ENCODE measurements at places on chromosomes 5 and 9.

DNA sequence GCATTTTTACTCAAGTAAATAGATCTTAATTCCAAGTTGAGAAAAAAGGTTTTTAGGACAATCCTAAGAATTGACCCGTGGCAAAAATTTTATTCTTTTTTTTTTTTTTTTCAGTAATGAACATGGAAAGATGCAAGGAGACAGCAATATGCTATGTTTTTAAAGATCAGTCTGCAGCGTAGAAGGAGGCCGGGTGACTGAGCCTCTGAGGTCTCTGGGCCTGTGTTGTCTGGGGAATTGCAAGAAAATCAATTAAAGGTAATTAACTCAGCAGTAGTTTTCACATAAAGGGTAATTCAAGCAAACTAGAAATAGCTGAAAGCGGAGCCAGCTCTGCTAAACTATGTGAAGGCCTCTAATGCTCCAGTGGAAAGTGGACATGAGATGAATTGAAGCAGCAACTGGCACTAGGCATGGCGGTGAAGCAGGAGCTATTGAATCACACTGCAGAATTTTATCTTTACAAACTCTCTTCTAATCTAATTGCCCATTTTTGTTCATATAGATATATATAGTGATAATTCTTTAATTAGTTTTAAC lies 285.2 kb upstream of the ITGA1 start:
- DNase-seq, result no peak

DNA sequence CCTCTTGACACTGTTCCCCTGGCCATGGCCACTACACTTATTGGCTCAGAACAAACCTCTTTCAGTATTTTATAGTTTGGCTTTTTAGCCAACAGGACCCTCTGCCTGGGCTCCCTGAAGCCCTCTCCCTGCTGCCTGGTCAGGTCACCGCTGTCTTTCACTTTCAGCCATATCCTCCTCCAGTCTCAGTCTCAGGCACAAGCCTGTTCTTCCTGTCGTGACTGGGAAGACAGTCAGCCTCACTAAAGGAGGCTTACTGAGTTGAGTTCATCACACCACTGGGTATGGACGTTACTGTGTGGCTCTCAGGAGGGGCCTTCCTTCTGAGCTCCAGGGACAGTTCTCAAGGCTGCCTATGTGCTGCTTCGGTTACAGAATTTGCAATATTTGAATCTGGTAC lies 2.0 kb downstream of the QSOX2 start:
- DNase-seq, result no peak

DNA sequence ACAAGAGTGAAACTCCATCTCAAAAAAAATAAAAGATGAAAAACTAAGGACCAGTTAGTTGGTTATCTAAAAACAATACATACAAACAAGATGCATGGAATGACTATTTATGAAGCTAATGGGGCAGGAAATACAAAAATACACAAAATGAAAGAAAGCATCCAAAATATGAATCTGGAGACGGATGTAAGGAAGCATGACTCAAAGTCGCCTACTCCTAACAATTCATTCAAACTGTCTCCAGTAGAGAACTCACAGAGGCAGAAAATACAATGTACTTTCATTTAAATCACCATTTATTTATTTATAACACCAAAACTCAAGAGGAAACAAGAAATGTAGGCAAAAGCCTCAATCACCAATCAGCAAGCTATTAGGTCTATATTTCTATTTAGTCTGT lies 68.4 kb downstream of the SCAI start:
- DNase-seq, result peak; percentile 83

GRCh38 chr5:74516211-74516636 lies 124.3 kb downstream of the ENC1 start:
- DNase-seq, result no peak

DNA sequence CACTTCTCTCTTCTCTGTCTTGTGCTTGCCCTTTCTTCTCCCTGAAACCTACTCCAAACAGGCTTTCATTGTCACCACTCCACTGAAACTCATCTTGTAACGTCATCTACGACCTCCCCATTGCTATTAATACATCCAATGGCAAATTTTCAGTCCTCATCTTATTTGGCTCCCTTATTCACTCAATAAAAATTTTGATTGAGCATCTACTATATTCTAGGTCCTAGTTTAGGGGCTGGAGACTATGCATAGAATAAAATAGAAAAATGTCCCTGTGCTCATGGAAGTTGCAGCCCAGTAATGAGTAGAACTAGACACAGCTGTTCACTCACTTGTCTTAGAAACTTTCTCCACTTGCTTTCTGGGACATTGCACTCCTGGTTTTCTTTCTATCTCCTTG lies 24.9 kb upstream of the FSTL4 start:
- no peak for DNase-seq

- peak; percentile 69 for DNase-seq
Measured at GRCh38 chr9:98974994-98975712, 31.4 kb downstream of the COL15A1 start.

DNA sequence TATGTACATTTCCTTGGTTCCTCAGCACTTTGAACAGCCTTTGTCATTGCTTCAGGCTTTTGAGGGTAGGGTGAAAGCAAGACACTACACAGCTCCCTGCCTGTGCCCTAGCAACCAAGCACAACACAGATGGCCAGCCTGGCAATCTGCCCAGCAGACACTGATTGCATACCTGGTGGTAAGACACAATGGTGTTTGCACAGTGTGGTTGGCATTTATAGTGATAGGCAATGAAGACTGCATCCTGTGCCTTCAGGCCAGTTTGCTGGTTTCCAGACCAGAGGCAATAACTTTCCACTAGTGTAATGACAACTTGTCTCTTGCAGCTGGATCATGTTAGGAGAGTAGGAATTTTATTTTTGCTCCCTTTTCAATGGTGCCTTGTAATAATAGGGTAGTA lies 144.5 kb upstream of the TNC start:
- no peak for DNase-seq

- no peak for DNase-seq
Measured at GRCh38 chr5:78300464-78301045, 6.1 kb upstream of the AP3B1 start.

DNA sequence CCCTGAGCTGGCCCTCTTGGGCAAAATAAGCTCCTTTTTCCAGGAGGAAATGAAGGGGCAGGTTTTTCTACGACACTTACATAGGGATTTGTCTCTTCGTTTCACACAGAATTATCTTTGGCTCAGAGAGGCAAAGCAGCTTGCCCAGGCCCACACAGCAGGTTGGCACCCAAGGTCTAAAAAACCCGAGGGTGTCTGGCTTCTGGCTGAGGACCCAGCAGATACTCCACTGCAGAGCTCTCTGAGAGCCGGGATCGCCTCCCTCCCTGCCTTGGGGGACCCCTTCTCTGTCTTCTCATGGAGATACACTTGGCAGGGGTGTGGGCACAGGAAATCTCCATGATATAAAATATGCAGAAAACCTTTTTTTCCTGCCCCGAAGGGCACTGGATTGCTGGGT lies 29.0 kb upstream of the LHX2 start:
- no peak for DNase-seq

- DNase-seq, result no peak
Measured at GRCh38 chr5:859391-859790, 8.6 kb upstream of the ZDHHC11 start.

DNA sequence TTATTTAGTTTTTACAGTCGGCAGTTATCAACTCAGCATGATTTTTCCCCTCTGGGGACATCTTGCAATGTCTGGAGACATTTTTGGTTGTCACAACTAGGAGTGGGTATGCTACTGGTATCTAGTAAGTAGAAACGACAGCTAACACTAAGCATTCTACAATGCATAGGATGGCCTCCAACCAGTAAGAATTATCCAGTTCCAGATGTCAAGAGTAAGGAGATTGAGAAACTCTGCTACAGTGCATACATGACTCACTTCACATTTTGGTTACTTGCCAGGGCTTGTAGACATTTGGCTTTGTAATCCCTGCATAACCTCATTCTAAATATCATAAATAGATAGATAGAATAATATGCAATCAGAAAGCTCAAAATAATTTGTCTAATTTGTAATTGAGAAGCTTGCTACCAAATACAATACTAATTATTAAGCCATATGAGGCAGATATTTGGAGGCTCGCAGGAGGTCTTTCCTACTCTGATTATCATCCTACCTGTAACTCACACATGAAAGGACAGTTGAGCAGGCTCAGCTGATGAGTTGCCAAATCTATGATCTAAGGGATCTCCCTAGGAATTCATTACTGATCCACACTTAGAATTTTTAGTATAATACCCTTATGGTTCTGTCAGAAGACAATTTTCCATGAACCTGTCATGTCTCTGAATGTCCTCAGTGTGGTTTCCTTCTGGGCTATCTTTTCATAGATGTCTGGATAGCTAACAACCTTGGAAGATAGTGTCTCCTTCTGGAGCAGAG lies 346.9 kb upstream of the TLE4 start:
- DNase-seq, result no peak

DNA sequence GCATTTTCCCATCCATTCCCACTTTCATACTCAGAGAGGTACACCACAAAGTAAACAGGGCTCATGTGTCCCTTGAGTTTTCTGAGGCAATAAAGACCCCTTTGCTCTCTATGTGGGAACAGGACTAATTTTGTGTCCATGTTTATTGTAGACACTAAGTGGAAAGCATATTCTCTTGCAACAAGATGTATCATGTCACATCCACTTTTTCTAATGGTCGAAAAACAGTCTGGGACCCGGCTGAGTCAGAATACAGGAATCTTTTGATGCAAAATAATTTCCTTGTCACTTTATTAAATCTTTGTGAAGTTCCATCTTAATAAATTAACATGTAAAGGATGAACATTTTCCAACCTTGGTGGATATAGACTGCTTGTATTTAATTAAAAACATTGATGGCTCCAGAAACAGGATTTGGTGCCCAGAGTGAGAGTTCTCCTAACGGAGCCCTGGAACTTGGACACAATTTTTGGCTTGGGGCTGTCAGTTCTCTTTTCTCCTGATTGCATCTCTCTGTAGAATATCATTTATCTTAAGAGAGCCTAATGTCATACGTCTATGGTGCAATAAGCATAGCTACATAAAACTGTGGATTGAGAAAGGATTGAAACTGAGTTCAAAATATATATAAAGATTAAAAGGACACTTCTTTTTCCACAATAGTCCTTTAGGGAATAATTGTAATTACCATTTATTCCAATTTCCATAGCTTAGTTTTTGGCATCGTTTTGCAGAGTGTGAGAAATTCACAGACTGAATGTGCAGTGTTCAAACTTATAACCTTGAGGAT lies 1116.7 kb upstream of the SEMA6A start:
- DNase-seq, result no peak

GRCh38 chr5:88172847-88173758 lies 95.5 kb downstream of the TMEM161B start:
- no peak for DNase-seq

- no peak for DNase-seq
Measured at GRCh38 chr5:143019614-143020515, 249.7 kb downstream of the ARHGAP26 start.

- DNase-seq, result no peak
Measured at GRCh38 chr9:125416517-125416916, 154.9 kb downstream of the GAPVD1 start.

- DNase-seq, result no peak
Measured at GRCh38 chr9:91421971-91422757, 1.5 kb downstream of the NFIL3 start.

GRCh38 chr9:75664597-75664996 lies 225.9 kb upstream of the PCSK5 start:
- DNase-seq, result no peak

DNA sequence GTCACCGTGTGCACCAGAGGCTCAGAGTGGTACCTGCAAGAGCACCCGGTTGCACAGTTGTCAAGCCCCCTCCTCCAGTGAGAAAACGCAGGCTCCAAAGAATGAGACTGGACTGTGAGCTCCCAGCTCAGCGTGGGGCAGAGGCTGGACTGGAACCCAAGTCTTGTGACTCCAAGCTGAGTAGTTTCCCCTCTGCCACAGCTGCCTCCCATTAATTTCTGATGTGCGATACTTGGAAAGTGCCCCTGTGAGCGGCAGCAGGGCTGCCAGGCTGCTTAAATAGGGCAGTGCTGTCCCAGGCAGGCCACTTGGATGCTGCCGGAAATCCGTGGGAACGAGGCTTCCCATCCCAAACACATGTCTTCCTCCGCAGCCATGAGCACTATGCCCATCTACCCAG lies 62.2 kb upstream of the ANGPTL2 start:
- DNase-seq, result no peak

DNA sequence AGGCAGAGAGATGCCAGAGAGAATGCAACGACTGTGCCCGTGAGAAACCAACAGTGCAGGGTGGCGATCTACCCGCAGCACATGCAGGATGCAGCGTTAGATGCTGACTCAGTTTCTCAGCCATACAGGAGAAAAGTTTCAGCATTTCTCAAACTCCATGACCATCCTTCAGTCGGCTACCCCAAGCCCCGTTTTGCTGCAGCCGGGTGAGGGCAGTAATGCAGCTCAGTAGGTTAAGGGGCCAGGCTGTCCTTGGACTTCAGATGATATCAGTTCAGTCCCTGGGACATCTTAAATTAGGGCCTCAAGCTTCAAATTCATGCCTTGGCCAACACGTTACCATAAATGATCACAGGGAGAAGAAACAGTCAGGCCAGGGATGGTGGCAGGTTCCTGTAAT lies 125.5 kb downstream of the PALM2AKAP2 start:
- no peak for DNase-seq

DNA sequence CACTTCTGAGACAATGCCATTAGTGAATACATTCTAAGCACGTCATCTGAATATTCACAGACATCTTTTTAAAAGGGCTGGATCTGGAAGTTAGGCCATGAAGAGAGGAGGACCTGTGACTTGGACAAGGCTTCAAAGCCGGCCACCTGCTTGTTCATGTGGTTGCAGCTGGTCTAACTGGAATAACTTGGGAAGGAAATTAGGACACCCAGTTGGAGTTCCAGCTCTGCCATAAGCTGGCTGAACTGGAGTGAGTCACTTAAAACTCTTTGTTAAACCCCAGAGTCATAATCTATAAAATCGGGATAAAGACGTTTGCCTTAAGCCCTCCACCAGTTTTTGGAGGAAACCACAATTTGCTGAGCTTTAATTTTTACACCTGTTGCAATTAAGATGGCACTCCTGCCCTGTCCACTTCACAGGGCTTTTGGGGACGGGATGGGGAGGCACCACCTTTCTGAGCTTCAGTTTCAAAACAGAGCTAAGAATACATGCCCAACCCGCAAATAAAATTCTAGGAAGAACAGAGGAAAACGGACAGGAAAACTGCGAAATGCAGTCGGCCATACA lies 536 bp upstream of the STX17 start:
- DNase-seq, result peak; percentile 7

- no peak for DNase-seq
Measured at GRCh38 chr5:1420211-1421195, 24.7 kb downstream of the SLC6A3 start.

- no peak for DNase-seq
Measured at GRCh38 chr5:93717162-93717561, 24.2 kb downstream of the POU5F2 start.

GRCh38 chr5:96911139-96911538 lies 24.7 kb upstream of the LNPEP start:
- DNase-seq, result no peak

GRCh38 chr5:147754372-147755122 lies 28.0 kb downstream of the JAKMIP2 start:
- no peak for DNase-seq
